Progenitor cell of endocrine pancreas (in vitro differentiated cells): ENCODE measurements at places on chromosomes 4 and X. TPM values are rescaled to one million over a fixed set of nuclear protein-coding genes. Genes with fewer than 3 reads are reported as not detected.

- DNase-seq: no peak
Measured at GRCh38 chrX:106415276-106415895, 196.4 kb upstream of the RADX start.

DNA sequence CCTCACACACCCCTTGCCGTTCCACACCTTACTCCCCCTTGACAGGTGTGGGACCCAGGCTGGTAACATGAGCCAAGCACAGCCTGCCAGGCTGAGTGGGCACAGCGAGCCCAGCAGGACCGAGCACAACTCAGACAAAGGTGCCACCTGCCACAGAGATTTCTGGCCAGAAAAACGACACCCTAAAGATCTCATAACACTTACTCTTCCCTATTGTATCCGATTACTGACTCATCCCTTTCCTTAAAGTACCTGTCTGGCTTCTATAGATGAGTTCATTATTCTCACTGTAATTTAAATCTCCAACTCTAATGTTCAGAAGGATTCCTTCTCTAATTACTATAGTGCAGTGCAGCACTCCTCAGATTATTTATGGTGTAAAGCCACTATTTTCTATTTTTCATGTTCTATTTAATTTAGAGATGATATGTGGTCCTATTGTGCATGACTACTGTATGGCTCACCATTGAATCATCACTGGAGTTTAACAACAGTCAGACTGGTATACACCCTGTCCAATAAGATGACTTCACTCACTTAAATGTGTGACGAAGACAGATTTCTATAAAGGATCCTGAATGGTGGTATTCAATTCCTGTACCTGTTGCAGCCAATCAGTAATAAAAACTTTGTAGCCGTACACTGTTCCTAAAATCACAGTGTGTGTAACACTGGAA is 7.6 kb upstream of the SYTL5 start:
- no peak for DNase-seq

DNA sequence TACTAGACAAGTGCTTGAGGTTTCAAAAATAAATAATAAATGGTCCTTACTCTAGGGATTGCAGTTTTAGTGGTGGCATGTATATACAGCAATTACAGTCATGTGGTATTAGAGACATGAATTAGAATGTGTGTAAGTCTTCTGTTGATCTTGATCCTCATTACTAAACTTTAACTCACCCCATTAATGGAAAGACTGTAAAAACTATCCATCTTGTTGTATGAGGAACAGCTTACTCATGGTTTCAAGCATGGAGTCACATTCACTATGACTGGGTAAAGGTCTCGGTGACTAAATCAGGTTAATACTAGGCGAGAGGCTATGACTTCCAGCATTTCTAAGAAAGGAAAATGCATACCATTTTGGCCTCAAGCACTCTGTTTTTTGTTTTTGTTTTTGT is 107.0 kb upstream of the HPGD start:
- DNase-seq: no peak

DNA sequence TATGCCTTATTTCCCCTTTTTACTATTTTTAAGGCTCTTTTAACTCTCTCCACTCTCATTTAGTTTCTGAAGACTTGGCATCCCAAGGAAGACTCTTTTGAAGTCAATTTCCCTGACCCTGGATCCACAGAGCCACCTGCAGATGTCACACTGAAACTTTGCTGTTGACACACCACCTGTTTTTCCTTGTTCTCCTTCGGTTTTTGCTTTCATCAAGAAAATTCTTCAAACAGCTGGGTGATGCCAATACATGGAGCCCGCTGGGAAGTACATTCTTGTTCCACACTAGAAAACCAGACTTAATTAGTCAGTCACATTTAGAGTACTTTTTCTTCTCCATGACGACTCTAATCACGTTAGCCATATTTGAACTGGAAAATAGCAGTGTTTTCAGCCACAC is 293.9 kb downstream of the PDGFC start:
- DNase-seq: no peak

The CYLC1 gene
- not detected in 2 replicates for total RNA-seq
